Osteoblast (primary cell): ENCODE measurements at places on chromosomes 3 and 15. TPM values are rescaled to one million over a fixed set of nuclear protein-coding genes. Genes with fewer than 3 reads are reported as not detected.

DNA sequence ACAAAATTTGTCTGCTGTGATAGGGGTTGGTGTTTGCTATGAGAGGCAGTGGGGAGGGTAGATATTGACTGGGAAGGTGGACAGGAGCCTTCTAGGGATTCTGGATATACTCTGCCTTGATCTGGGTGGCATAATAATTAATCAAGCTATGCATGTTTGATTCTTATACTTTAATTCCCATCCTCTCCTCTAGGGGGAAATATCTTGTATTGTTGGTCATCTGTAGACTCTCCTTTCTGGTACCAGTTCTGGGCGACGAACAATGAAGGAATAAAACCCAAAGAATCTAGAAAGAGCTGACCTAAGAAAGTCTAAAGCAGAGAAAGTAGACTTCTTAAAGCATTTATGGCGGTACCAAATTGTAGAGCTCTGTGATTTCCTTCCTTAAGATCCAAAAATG lies 198.2 kb upstream of the STRIT1 start:
- no peak for DNase-seq

GRCh38 chr3:129611812-129612533 lies 5.5 kb upstream of the PLXND1 start:
- peak; percentile 97 for DNase-seq

- DNase-seq: no peak
These were observed 5.5 kb upstream of the MEIS2 start for GRCh38 chr15:37105889-37106288.

DNA sequence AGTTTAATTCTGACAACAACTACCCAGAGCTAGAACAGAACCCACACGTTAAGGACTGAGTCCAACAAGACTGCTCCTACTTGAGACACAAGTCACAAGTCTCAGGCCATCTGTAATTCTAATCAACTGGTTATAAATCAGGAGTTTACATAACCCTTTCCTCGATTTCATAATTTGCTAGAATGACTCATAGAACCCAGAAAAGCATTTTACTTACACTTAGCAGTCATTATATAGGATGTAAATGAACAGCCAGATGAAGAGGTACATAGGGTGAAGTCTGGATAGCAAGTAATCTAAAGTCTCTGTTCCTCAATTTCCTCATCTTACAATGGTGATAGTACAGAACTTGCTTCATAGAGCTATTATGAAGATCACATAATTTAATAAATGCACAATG lies 1018.2 kb downstream of the DIPK2A start:
- no peak for DNase-seq

The ANKUB1 gene
- total RNA-seq: under 0.01 TPM in 1 of 2 replicates, not detected in the other

The RPUSD3 gene
- 18.6 and 19.2 TPM in 2 replicates for total RNA-seq
